ENCODE measurements at places on chromosomes 2 and 18.

DNA sequence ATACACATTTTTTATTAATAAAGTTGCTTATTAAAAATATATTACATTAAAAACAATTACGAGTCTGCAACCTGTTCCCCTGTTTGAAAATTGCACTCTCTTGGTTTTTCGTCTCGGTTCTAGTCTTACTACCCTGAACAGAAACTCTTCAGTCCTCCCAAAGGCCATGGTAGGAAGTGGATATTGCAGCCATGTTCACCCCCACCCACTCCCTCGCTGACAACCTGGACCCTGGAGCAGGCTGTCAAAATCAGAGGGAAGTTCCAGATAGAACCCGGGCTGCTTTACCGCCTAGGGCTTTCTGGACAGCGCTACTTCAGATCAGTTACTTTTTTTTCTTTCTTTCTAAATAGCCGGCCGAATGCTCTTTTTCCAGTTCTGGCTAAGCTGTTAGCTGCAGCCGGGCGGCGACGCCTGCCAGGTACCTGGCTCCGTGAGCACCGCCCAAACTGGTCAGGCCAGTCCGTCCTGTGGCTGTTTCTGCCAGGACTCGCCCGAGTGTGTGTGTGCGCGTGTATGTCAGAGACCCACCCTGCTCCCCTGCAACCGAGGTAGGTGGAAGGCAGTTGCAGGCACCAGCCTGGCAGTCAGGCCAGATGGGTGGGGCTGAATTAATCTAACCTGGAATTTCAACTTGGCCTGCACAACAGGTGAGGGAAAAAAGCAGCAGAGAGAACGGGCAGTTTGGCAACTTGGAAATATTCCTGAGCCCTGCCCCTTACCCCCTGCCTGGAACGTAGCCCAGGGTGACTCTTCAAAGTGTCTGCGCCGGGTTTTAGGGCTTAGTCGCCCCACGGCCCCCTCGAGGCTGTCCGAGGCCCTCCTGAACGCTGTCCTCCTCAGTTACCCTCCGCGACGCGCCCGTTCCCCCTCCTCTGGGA is 1.1 kb upstream of the TET3 start:
- no peak for DNase-seq

- no peak for DNase-seq
Observed at GRCh38 chr2:225086915-225087314, 44.6 kb upstream of the DOCK10 start.

DNA sequence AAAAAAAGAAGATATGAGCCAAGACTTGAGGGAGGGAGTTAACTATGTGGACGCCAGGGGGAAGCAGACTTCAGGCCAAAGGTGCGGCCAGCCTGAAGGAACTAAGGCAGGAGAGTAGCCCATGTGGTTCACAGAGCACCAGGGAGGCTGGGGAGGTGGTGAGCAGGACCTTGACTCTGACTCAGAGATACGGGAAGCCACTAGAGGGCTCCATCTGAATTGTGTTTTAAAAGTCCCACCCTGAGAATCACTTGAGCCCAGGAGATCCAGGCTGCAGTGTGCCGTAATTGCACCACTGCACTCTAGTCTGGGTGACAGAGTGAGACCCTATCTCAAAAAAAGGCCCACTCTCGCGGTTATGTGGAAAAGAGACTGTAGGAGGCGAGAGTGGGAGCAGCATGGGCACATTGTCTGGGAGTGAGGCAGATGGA is 12.3 kb downstream of the CEP192 start:
- DNase-seq, result no peak

- no peak for DNase-seq
Observed at GRCh38 chr2:146324951-146325350, 1519.9 kb upstream of the ACVR2A start.

GRCh38 chr2:107743274-107743673 is 83.4 kb upstream of the RGPD4 start:
- no peak for DNase-seq

- no peak for DNase-seq
Observed at GRCh38 chr18:36316246-36316645, 18.7 kb downstream of the FHOD3 start.

DNA sequence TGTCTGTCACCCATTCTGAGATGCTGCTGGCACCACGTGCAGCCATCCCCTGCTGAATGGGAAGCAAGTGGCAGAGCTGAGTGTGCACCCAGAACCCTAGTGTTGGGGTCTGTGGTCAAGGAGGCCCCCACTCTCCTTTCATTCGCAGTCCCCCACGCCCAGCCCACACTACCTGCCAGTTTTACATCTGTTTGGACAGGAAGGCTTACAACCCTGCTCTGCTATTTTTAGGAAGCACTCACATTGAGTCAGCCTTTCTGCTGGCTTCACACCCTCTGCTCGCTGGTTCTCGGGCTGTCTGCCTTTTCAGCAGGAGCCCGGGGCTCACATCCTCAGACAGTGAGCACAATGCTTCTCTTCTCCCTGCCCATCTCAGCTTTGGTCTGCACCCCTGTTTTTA is 10.7 kb upstream of the ADCY3 start:
- no peak for DNase-seq

DNA sequence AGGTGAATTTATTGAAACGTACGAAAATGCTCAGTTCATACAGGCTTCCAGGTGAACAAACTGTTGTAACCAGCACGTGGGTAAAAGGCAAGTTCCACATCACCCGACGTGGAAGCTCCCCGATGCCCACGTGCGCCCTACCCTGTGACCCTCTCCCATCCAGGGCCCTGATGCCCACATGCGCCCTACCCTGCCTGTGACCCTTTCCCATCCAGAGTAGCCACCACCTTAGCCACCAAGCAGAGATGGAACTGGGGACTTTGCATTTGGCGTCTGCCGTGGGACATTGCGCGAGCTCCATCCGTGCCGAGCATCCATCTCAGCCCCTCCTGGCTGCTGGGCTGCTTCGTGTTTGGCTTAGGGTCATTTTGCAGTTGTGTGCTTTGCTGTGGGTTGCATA is 37.5 kb downstream of the ANO7 start:
- no peak for DNase-seq

GRCh38 chr2:239689985-239690384 is 289.2 kb upstream of the HDAC4 start:
- DNase-seq, result peak; percentile 84

GRCh38 chr2:198662905-198663304 is 794.8 kb downstream of the SATB2 start:
- DNase-seq, result no peak

DNA sequence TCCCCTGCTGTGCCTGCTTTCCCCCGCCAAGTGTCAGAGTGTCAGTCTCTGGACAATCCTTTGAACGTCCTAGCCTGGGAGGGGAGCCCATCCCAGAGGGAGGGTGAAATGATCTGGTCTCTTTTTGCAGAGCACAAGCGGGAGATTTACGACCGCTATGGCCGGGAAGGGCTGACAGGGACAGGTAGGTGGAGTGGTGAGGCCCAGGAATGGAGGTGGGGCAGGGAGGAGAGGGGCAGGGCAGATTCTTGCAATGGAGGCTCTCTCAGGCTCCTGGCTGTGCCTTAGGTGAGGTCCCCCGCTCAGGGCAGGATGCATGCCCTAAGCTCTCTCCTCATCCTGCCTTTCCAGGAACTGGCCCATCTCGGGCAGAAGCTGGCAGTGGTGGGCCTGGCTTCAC is 2.4 kb downstream of the DNAJB2 start:
- DNase-seq, result no peak

GRCh38 chr18:60809937-60810336 is 437.4 kb upstream of the MC4R start:
- DNase-seq, result no peak

GRCh38 chr2:69083235-69083748 is 70.3 kb downstream of the ANTXR1 start:
- no peak for DNase-seq

GRCh38 chr2:172792711-172793110 is 57.1 kb downstream of the RAPGEF4 start:
- no peak for DNase-seq

DNA sequence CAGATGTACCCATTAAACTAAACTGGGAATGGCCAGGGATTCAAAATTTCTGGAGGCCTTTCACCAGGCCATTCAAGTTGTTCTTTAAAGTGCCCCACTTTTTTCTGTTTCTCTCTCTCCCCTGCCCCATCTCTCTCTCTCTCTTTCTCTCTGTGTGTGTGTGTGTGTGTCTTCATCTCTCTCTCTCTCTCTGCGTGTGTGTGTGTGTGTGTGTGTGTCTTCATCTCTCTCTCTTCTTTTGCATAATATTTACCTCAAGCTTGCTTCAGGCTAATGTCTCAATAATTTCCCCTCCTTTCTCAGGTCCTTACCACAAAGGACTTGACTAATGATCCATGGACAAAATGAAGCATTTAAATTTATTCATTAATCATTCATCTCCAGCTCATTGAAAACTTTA is 164.2 kb upstream of the KLHL14 start:
- DNase-seq, result no peak

- DNase-seq, result no peak
Observed at GRCh38 chr2:21142149-21142548, 18.4 kb downstream of the TDRD15 start.

DNA sequence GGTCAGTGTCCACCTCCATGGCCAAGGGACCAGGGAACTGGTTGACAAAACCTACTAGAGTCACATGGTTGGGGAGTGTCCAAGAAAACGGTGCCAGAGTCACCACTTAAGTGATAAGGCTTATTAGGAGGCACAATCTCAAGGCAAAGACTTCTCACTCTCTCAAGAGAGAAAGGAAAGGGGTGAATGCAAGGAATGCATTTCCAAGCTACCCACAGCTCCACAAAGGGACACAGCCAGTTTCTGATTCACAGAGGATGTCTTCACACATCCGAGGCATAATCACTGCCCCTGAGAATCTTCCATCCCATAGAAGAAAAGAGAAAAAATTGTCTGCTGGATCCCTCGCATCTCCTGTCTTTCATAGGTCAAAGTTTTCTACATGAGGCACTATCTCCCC is 269.3 kb downstream of the TNS1 start:
- DNase-seq, result no peak

GRCh38 chr2:192885569-192886160 is 690.9 kb upstream of the TMEFF2 start:
- no peak for DNase-seq

GRCh38 chr2:238306672-238306998 is 13.7 kb upstream of the TRAF3IP1 start:
- DNase-seq, result no peak

- no peak for DNase-seq
Observed at GRCh38 chr2:207901829-207902228, 123.5 kb downstream of the PLEKHM3 start.
